KBM-7 (cell line): ENCODE measurements at places on chromosomes 2 and 18.

DNA sequence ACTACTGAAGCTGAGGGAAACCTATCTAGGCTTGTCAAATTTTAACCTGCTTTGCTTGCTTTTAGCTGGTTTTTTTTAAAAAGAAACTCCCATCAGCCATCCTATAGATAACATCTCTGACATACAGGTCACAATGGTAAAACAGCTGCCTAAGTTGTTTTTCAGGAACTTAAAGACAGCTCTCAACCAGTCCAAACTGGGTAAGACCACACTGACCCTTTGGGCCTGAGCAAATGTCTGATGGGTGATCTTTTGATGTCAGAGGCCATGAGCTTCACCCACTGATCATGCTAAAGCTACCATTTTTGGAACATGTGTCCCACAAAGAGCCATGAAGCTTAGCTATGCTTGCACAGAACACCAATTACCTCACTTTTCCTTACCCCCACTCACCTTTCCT lies 50.0 kb upstream of the TANC1 start:
- no peak for DNase-seq

DNA sequence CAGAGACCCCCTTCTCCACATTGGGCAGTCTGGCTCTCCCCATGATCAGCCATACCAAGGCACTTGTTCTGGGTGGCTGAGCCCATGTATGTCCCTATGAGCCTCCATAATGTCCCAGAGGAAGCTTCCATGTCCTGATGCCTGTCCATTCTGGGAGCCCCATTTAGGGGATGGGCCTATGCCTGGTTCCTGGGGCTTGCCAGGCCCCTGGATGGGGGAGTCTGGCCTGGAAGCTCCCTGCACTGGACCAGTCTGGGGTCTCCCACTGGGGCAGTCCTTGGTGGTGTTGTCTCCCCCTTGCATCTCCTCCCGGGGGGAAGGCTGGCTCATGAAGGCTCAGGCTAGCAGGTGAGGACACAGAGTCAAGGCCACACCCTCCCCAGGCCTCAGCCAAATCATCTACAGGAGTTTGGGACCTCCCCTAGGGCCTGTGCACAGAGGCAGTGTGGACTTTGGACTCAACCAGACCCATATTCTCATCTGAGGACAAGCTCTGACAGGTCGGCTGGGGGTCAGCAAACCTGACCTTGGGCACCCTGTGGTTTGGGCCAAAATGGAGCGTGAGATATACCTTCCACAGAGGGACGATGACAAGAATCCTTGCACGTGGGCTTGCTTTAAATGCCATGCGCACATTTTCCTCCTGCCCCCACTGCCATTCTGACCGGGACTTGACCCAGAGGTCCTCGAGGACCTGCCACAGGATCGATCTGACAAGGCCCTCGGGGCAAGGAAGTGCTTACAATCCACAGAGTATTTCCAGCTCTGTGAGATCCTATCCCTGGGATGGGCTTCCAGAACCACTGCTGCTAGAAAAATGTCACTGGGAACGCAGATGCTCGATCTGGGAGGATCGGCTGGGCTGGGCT lies 38.8 kb downstream of the INHBB start:
- no peak for DNase-seq

- DNase-seq: no peak
These were observed 95.1 kb downstream of the CRIM1 start for GRCh38 chr2:36450466-36451196.

DNA sequence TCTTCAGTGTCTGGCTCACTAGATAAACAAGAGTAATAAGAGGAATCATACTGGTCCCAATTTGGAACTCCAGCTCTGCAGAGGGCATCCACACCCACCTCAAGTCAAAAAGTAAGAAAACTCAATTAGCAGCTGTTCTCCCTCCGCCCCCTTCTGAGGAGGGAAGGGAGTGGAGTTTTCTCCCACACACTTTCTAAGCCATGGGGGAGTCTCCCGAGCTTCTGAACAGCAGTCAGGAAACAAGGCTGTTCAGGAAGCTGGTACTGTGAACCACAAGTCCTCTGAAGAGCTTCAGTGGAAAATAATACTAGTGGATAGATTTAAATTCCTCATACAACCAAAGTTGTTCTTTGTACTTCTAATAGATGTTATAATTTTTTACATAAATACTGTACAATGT lies 32.9 kb upstream of the SPTBN1 start:
- peak; percentile 85 for DNase-seq

- DNase-seq: no peak
These were observed 1.3 kb downstream of the ATP8B1 start for GRCh38 chr18:57801761-57802212.

GRCh38 chr2:29579495-29580169 lies 341.8 kb downstream of the ALK start:
- no peak for DNase-seq

DNA sequence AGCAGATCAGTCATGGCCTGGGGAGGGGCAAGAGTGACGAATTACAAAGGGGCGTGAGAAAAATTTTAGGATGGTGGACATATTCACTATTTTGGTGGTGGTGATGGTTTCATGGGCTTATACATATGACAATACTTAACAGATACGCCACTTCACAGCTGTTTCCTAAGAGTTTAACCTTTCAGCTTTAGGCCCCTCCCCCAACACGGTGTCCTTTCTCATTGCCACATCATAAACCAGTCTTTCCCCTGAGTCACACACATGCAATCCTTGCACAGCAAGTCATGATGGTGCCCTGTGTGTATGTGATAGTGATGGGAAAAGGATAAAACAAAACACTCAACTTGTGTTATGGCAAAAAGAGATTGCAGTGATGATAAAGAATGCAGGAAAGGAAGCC lies 47.6 kb upstream of the IL1R1 start:
- DNase-seq: peak; percentile 38

DNA sequence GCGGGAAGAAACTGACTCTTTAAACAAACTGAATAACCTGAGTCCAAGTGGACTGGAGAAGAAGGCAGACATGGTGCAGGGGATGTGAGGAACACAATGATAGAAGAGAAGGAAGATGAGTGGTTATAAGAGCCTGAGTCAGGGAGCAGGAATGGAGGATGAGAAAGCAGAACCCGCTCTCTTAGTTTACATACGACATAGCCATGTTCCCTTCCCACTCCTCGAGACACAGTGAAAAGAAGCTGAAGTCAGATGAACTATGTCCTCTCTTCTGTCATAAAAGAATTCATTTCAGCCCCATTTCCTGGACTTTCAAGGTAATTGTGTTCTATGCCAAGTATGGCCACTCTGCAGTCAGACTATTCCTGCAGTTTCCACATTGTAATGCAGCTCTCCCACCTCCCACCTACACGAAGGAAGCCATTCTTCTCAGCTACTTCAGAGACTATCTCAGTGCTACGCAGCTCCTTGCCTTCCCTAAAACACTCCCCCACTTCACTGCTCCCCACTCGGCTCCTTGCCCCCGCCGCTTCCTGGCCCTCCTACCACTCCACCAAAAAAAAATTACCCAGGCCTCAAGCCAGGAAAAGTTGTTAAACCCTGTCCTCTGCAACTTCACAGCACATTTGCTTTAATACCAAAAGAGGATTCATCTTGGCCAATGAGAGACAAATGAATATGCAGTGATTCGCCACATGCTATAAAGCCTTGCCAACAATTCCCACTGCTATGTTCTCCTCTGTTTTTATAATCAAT lies 323.4 kb upstream of the EPHA4 start:
- no peak for DNase-seq

- no peak for DNase-seq
These were observed 35.4 kb downstream of the CACNB4 start for GRCh38 chr2:152063325-152063924.

- peak; percentile 8 for DNase-seq
These were observed 164.0 kb upstream of the MYO3B start for GRCh38 chr2:170013802-170014551.

DNA sequence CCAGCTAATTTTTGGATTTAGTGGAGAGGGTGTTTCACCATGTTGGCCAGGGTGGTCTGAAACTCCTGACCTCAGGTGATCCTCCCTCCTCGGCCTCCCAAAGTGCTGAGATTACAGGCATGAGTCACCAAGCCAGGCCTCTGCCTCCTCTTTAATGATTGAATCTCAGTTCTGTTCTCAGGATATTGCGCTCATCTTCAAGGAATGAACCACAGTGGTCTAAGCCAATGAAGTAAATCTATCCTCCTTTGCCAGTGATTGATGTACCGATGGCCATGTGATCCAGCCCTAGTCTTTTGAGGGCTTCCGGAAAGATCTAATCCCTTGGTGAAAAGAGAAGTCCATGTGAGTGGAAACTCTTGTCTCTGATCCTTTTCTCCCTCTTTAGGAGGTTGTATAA lies 48.6 kb downstream of the POLE4 start:
- no peak for DNase-seq

- DNase-seq: peak; percentile 54
These were observed 73.2 kb upstream of the BOD1L2 start for GRCh38 chr18:57073501-57074187.
